ENCODE measurements at places on chromosomes 4 and X.

DNA sequence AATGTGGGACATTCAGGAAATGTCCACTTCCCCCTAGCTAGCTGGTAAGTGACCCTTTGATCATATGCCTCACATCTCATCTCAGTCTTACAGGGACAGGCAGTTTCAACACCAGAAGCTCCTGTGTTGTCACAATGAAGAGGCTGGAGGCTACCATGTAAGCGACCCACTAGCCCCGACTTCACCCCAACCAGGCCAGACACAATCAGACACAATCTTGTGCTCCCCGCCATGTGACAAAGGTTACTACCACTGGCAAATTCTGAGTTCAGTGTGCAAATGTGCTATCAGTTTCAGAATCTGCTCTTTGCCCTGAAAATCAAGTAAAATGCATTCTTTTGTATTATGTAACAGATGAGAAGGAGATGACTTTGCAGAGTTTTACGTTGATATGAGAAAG, 56.9 kb upstream of the STS start:
- DNase-seq: no peak

DNA sequence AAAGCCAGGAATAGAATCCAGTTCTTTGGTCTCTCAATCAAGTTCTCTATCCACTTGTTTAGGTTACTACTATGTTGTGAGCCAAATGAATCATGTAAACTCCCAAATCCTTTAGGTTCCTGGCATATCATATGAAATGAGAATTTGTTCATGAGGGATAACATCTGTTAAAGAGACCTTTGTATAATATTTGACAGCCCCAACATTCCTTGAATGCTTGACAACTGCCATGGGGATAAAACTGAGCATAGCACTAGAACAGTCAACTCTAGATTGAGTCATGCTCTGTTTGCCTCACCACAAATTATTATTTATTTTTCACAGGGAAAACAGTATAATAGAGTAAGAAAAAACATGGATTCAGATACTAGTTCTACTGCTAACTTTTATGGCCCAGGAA, 93.3 kb downstream of the NAA11 start:
- no peak for DNase-seq

- peak; percentile 63 for DNase-seq
Observed at GRCh38 chrX:45322820-45323219, 122.1 kb upstream of the DIPK2B start.

GRCh38 chrX:124342174-124342867, 4.0 kb upstream of the SH2D1A start:
- DNase-seq: no peak

DNA sequence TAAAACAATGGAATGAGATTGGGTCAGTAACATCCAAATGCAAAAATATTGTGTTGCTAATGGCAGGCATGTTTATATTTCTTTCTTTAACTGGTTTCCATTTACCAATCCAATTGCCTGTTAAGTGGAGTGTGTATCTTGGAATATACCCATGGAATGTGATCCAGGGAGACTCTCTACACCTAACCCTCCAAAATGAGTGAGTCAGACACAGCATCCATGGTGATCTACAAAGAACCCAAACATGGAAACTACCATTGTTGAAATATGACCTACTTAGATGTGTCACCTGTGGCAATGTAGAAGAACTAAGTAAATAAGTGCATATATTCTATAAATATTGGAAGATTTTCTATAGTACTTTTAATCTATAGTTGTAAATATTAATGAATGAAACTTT, 110.3 kb downstream of the AREG start:
- DNase-seq: peak; percentile 48

DNA sequence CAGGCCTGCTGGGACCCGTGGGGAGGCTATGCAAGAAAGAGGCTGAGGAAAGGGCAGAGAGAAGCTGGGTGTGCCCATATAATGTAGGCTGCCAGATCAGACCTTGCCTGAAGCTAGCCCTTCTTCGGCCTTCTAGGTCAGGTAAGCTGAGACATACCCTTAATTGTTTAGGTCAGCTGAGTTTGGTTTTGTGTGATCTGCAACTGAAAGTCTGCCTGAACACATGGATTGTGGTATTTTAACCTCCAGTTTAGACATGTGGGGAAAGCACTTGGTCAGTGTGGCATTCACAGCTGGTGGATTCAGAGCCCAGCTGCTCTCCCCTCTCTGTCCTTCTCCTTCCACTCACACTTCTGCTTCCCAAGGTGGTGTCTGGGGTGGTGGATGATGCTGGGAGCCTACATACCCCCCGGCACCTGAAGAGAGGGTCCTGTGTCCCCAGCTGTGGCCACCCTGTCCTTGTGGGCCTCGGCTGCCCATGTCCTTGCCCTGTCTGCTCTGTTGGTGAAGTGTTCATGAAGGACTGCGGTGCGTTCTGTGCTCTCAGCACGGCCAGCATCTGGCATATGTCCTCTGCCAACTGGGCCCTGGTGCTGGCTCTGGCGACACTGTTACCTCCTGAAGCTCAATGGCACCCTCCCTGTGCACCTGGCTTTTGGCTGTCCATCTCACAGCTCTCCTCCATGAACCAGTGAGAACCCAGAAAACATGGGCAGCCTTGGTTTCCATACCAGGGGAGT, 82.1 kb downstream of the NAT8L start:
- no peak for DNase-seq

DNA sequence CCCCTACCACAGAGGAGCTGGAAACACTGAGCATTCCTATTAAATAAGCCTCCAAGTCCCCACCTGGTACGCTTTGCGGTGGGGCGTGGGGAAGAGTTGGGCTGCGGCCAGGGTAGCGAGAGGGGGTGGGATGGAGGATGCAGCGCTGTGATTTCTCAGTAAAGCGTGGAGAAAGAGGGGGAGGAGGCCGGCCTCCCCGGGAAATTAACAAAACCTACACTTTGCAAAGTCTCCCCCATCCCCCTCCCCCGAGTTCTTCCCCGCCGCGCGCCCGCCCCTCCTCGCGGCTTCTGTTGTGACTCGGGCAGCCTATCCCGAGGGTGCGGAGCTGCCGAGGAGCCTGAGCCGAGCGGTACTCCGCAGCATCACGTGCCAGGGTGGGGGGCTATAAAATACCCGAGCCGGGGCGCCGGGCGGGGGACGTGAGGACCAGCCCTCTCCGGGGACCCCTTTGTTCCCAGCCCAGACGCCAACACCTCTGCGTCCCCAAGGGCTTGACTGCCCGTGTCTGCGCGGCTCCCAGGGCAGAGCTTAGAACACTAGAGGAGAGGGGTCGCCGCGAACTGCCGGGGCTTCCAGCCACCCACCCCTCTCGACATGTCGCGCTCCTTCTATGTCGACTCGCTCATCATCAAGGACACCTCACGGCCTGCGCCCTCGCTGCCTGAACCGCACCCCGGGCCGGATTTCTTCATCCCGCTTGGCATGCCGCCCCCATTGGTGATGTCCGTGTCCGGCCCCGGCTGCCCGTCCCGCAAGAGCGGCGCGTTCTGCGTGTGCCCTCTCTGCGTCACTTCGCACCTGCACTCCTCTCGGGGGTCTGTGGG, at the start of gene GSX2:
Gene GSX2, plus strand, starts transcription at position 416 of the 827 bp plus-strand sequence. Its CDS starts 182 bp downstream, at position 598.
- DNase-seq: no peak

GRCh38 chr4:75726577-75726976, 2.2 kb downstream of the USO1 start:
- peak; percentile 41 for DNase-seq

DNA sequence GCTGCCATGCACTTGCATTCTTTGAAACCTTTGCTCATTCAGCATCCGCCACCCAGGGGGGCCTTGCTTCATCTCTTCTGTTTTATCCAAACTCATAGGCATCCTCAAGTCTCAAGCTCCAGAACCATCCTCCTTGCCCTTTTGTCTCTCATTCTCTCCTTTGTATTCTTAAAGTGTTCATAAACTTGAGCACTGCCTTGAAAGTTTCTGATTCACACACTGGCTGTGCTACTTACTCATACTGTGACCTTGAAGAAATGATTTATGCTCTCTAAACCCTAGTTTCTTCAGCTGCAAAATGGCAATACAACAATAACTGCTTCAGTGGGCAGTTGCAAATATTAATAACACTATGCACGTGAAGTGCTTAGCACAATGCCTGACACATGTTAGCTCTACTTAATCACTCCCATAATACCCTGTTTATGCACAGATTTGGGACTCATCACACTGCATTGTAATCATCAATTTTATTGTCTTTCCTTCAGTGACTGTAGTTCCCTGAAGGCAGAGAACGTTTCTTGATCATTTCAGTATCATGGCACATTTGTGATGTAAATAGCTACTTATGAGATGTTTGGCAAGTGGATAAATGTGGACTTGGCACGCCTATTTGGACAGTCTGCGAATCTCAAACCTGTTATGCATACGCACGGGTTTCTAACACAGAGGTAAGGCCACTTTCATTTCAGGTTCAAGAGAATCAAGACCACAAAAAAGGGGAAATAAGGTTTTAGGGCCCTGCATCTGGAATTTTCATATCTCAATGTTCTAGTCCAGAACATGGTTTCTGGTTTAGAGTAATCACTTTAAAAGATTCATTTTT, 291.0 kb downstream of the LDB2 start:
- peak; percentile 43 for DNase-seq

- peak; percentile 56 for DNase-seq
Observed at GRCh38 chr4:158850800-158851644, 82.2 kb downstream of the FNIP2 start.

GRCh38 chr4:36990128-36990872, 254.2 kb upstream of the NWD2 start:
- no peak for DNase-seq

DNA sequence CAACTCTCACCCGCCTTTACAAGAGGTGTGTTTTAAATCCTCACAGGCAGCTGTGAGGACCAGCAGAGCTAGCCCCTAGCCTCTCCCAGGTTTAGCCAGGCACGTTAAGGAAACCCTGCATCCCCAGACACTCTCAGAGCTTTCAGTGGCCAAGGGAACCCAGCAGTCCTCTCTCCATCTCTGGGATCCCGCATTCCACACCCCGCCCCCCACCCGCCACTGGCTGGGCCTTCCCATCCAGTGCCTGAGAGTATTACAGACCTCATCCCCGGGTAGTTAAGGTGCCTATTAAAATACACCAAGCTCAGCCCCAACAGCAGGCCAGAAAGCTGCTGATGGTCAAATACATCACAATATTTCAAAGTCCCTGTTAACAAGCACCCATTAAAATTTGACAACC, 256.2 kb downstream of the BCOR start:
- no peak for DNase-seq

All from fibroblast of mammary gland (primary cell).